CD4-positive, alpha-beta T cell treated with Interleukin-12 subunit alpha and Interleukin-12 subunit beta, for 1 hour (primary cell): ENCODE measurements at places on chromosomes 11 and 22.

DNA sequence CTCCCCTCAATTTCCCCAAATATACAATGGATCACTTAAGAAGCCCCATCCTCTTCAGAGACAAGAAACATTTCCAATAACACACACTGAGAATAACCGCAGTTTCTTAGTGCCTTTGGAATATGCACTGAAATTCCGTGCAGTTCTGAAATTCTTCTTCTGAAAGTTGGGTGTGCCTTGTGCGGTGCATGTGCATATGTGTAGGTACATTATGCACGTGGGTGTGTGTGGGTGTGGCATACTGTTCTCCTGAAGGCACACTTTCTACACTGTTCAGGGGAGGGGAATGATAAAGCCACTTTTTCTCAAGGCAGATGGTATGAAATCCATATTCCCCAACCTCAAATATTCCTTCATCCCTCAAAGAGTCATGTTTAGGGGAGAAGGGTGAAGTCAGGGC lies 1.7 kb downstream of the EXPH5 start:
- no peak for DNase-seq

GRCh38 chr22:37750596-37751162 lies 53.8 kb downstream of the TRIOBP start:
- no peak for DNase-seq

GRCh38 chr11:99418927-99419720 lies 398.4 kb downstream of the CNTN5 start:
- DNase-seq, result no peak

DNA sequence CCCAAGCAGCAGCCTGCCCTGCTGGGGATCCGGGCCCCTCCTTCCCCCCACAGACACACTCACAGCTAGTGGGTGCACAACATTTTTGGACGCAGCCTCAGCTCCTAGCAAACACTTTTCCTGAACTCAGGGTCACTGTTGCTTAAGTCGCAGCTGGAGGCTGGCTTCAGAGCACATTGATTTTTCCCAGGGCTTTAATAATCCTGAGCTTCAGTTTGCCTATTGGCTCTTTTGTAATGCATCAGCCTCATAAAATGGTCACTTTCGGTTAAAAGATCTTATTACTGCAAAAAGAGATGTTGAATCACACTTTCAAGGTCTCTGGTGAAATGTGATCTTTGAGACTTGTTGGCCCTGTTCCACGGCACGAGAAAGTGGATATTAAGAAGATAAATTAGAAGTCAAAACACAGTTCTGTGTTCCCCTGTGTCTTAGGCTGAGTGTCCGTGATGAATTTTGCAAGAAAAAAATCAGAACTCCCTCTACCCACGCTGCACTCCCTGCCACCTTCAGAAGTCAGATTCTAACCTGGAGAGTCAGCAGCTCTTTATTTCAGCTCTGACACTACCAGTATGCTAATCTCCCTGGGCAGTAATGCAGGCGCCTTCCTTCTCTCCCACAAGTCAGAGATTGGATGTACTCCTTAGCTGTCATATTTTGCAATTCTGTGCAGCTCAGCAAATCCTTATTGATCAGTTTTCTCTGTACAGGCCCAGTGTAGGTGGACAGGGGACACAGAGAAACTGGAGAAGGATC lies 158.2 kb upstream of the E2F8 start:
- no peak for DNase-seq

DNA sequence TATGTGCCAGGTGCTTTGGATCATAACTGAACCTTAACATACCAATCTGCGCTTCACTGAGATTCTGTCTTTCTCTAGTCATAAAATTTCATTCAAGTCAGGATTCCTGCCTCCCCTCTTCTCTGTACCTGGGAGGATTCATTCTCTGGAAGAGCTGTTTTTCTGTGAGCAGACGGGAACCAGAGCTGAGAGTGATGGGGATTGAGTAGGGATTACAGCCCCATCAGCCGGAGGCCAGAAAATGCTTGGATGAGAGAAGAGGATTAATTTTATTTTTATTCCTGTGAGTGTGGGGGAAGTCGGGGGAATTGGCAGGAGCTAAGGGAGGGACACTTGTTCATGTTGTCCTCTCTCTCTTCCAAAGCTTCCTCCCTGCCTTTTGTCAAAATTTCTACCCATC lies 4.7 kb downstream of the STX3 start:
- no peak for DNase-seq

GRCh38 chr11:125393331-125393730 lies 102.7 kb downstream of the FEZ1 start:
- DNase-seq, result no peak

GRCh38 chr11:105609341-105609781 lies 512 bp upstream of the GRIA4 start:
- peak; percentile 4 for DNase-seq

DNA sequence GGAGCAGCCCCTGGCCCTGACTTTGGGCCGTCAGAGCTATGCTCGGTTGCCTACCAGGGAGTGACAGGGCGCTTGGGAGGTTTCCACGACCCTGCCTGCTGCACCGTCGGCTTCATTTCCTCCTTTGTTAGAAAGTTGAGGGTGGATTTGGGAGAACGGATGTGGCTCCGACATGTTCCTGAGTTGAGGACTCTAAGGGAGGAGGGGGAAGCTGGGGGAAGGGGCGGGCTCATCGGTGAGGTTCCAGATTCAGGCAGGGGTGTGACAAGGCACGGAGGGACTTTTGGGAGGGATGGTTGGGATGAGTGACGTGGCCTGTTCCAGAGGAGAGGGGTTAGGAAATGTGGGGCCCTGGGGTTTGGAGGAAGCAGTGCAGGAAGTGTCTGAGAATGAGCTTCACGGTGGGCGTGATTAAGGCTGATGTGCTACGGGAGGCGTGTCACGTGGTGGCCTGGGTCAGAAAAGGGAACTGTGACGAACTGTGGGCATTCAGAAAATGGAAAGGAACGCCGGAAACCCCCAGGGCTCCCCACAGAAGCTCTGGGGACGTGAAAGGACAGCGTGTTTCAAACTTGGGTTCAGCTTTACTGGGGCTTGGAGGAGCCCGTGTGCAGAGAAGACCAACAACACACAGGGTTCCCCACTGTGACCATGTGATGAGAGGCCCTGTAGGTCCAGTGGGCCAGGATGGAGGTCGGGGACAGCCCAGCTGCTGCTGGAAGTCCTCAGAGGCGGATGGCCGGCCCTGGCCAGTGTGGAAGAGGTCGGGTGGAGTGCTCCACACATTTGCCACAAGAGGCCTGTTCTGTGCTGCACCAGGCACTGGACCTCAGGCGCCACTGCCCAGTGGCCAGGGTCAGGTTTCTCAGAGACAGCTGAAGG lies 2.8 kb downstream of the PARVB start:
- DNase-seq, result peak; percentile 86

DNA sequence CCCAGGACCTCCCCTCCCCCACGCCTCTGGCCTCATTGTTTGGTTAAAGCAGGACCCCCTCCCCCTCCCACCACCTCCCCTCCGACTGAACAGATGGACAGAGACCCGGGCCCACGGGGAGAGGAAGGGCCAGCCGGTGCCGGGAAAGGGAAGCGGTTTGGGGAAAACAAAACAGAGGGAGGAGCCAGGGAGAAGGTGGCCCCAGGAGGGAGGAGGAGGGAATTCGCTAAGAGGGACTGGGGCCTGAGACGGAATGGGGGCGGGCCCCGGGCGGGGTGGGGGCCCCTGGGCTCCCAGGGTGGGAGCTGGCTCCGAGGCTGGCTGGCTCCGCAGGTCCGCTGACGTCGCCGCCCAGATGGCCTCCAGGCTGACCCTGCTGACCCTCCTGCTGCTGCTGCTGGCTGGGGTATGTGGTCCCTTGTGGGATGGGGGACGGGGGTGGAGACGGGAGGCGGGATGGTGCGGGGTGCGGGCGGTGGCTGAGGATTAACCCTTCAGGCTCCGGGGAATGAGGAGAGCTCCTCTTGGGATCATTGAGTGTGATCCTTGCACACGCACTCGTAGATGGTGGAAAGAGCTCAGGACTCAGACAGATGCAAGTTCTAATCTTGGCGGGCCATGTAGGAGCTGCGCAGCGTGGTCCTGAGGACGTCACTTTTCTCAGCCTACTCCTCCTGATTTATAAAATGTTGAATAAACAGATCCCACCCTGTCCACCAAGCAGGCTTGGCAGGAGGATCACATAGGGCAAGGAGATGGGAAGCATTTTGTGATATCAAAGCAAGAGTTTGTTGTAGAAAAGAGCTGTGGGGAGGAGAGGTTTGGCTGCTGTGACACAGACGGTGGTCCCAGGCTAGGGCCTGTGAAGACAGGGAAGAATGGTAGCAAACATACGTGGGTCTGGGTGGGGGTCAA lies 688 bp downstream of the SERPING1 start:
- DNase-seq, result no peak

DNA sequence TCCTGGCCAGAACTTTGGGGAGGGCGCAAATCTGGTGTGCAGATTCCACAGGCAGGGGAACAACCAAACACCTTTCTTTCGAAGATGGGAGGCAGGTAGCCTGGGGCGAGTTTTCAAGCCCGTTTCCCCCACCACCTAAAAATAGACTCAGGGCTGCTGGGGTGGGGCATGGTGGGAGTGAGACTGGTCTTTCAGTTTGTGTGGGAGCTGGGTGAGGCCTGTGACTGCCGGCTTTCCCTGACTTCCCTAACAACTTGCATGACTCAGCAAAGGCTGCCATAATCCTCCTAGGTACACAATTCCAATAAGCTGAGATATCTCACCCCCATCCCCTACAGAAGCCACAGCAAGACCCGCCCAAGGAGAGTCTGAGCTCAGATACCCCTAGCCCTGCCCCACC lies 4.3 kb upstream of the OR5B12 start:
- no peak for DNase-seq

DNA sequence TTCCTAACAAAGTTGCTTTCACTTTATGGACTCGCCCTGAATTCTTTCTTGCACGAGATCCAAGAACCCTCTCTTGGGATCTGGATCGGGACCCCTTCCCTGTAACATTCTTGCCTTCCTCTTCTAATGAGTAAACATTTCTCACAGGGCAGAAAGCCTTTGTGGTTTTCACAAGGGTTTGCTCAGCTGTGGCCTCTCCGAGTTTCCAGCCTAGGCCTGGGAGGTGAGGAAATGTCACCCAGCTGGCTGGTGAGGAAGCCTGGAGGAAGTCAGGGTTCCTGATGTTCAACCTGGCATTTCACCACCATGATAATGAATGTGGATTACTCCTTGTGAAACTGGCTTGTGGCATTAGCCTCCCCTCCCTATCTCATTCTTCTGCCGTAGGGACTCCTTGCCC lies 224.9 kb downstream of the DSCAML1 start:
- no peak for DNase-seq

DNA sequence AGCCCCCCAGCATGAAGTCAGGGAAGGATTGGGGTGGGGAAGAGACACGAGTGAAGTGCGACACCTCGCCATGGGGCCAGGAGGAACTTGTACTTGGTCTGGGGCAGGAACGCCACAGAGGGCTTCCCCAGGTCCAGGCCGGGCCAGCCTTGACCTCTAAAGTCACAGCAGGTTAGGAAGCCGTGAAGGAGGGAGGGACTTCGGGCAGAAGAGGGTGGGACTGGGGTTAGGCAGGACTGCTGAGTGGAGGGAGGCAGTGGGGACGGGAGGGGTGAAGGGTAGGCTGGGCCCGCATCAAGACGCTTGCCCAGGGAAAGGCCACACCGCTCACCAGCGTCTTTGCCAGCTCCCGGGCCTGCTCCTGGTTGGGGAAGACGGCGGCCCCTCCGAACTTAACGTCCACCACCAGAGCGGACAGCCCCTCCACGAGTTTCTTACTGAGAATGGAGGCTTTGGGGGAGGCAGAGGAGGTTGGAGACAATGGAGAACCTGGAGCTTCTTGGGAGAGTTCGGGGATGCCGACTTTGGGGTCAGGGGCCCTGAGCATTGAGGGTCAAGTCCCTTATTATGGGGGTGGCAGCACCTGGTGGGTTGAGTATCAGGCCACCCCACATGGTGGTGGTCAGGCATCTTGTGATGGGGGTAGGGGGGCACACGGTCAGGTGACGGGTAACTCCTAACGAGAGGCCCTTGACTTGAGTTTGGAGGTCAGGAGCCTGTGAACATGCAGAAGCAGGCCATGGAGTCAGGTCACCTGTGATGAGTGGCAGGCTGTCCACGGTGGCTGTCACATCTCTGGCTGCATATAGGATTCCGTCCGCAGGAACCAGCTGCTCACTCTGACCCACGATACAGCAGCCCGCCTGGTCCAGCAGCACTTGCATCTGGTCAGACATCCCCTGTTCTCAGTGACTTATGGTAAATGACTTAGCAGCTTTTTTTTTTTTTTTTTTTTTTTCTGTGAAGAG lies 1.7 kb upstream of the SCO2 start:
- DNase-seq, result peak; percentile 59
